ENCODE measurements at places on chromosomes 1 and 21.

DNA sequence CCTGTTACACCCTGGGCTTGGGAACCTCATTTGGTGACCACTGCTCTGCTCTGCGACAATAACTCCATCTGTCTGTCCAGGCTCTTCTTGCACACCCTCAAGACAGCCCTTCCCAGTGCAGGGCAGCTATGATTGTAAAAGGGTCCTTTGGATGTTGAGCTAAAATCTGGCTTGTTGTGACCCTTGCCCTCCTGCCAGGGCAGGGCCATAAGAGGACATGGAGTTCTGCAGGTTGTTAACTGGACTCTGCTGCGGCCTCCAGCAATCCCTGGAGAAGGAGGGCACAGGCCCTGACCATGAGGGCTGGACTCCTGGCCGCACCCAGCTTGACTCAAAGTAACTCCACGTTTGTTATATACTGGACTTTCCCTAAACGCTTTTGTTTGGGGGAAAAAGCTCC is 41.2 kb downstream of the DHCR24 start:
- DNase-seq: no peak

- DNase-seq: no peak
Observed at GRCh38 chr1:18373882-18374493, 106.7 kb upstream of the KLHDC7A start.

GRCh38 chr21:41731081-41731480 is 35.8 kb downstream of the RIPK4 start:
- DNase-seq: no peak

- no peak for DNase-seq
Observed at GRCh38 chr1:75582725-75583261, 28.1 kb downstream of the SLC44A5 start.
